ENCODE measurements at places on chromosomes 1 and 21. TPM values are rescaled to one million over a fixed set of nuclear protein-coding genes. Genes with fewer than 3 reads are reported as not detected.
A peak's percentile ranks its signal among the peaks of the same experiment; 100 is the strongest.

DNA sequence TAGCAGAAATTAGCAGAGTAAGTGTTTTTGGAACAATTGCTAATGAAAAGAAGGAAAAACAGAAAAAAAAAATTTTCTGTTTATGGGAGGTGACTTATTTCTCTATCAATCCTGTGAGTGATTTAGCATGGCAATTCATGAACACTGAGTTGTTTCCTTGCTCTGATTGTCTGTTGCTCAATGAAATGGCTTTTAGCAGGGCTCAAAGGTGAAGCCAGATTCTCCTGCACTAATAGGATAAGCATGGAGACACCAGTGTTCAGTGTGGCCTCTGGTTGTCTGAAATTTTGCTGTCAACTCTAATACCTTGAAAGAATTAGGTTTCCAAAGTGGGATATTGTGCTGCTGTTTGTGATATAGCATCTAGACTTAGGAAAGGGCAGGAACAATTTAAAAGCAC lies 15.8 kb downstream of the TRIM45 start:
- no peak for DNase-seq

DPH5 gene
- 32.8 TPM for total RNA-seq

DNA sequence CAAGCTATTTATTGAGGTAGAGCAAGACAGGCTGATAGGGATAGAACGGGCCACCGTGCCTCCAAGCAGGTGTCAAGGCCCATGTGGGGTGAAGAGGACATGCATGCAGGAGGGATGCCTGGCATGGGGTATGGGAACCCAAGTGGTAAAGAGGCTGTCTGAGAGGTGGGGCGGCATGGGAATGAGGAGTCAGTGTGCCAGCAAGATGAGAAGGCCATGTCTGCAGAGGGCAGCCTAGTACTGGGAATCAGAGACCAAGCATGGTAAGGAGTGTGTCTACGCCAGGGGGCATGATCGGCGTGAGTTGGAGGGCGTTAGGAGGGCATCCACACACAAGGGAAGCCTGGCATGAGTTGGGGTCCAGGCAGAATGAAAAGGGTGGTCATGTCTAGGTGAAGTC lies 303.7 kb upstream of the PLD5 start:
- peak; percentile 37 for DNase-seq

LCA5L gene
- total RNA-seq = 0.40 TPM

SMCP gene
- not detected for total RNA-seq

DNA sequence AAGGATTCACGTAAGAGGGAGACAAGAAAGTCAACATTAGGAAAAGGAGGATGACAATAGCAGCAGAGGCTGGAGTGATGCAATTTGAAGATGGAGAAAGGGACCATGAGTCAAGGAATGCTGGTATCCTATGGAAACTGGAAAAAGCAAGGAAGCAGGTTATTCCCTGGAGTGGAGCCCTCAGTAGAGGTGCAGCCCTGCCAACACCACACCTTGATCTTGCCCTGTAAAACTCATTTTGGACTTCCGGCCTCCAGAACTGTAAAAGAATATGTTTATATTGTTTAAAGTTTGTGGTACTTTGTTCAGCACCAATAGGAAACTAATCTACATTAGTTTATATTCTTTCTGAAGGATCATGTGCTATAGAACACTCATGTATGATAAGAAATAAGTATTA lies 19.6 kb upstream of the CLDN17 start:
- DNase-seq = no peak

FAM131C gene
- 9.8 TPM for total RNA-seq

PSEN2 gene
- total RNA-seq = 103 TPM

DRAXIN gene
- not detected for total RNA-seq

SIM2 gene
- total RNA-seq = 71.2 TPM

DNA sequence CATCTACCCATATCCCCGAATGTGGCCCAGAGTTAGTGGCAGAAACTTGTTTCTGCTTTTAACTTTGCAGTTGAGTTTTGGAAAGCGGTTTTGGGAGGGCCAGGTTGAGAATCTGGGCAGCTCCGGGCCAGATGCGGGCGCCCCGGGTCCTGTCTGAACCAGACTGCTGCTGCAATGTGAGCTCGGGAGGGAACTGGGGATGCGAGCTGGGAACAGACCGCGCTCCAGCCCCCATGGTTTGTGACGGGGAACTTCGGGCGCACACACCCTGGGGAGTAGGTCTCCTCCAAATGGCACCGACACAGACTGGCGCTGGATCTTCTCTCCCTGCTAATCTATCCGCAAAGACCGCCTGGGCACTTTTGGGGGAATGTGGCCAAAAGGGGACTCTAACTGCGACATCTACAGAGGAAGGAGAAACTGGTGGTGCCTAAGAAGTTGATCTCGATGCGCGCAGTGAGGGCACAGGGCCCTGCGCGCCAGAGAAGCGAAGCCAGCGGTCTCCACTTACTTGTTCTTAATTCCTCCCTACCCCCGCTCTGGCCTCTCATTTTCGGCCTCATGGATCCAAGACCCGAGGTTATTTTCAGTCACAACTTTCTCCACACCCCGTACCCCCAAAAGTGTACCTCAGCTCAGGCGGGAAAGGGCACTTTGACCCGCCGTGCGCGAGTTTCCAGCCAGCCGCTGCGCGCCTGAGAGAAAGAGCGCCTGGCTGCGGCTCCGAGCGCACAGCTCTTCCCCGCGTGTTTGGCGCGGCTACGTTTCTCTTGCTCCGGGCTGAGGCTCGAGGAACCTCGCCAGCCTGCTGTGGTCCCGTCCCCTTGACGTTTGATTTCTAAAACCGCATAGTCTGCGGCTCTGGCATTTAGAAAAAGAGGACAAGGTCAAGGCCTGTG lies 411.0 kb upstream of the ESRRG start:
- DNase-seq = no peak

ECE1 gene
- total RNA-seq = 86.8 TPM

- DNase-seq = no peak
Measured at GRCh38 chr21:42616446-42616845, 37.0 kb upstream of the PDE9A start.

DNA sequence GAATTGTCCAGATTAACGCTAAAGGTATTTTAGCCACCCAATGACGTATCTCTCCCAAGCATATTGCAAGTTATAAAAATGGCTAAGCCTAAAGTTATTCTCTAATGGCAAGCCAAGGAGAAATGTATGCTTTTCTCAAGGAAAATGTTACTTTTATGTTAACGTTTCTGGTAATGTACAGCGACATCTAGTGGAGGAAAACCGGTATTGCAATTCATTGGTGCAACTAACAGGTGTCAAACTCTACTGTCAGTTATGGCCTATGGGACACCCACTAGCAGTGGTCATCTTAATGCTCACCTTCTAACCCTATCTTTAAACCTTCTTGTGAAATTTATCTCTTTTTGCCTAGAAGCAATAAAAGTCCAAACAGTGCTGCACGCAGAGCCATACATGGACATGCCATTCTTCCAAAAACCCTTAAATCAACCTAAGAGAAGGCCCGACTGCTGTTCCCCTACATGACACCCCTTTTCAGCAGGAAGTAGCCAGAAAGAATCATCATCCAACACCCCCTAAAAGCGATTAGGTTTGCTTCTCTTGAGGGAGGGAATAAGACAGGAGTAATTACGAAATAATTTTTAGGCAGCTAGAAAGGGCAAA lies 68.7 kb upstream of the LRIF1 start:
- DNase-seq = peak; percentile 74

DNA sequence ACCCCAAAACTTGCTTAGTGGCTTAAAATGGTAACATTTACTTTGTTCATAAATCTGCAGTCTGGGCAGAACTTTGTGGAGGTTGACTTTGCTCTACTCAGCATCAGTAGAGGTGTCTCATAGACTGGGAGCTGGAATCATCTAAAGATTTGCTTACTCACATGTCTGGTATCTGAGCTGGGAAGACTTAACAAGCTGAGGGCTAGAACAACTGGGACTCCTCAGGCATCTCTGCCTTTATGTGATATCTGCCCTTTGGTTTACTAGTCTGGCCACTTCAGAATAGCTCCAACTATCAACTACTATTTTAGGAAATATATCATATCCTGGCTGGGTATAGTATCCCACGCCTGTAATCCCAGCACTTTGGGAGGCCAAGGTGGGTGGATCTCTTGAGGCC lies 82.5 kb downstream of the C4BPA start:
- DNase-seq = peak; percentile 30

- no peak for DNase-seq
Measured at GRCh38 chr1:146019231-146020057, 2.1 kb downstream of the HJV start.

GRCh38 chr1:30274173-30274970 lies 449.0 kb downstream of the MATN1 start:
- no peak for DNase-seq

GRCh38 chr21:44926331-44927101 lies 5.8 kb upstream of the ITGB2 start:
- peak; percentile 21 for DNase-seq

DVL1 gene
- total RNA-seq = 813 TPM

GRCh38 chr1:54842963-54843362 lies 41.8 kb upstream of the TTC22 start:
- DNase-seq = no peak

- DNase-seq = no peak
Measured at GRCh38 chr1:154557939-154558719, at the start of gene UBE2Q1. UBE2Q1 (minus strand) TSS chr1:154558662; CDS start chr1:154558553, 109 bp downstream.

GJA9 gene
- total RNA-seq = not detected

GUCA2B gene
- total RNA-seq = not detected

- no peak for DNase-seq
Measured at GRCh38 chr1:3918966-3919611, 19.0 kb upstream of the C1orf174 start.

VCAM1 gene
- total RNA-seq = not detected

DNA sequence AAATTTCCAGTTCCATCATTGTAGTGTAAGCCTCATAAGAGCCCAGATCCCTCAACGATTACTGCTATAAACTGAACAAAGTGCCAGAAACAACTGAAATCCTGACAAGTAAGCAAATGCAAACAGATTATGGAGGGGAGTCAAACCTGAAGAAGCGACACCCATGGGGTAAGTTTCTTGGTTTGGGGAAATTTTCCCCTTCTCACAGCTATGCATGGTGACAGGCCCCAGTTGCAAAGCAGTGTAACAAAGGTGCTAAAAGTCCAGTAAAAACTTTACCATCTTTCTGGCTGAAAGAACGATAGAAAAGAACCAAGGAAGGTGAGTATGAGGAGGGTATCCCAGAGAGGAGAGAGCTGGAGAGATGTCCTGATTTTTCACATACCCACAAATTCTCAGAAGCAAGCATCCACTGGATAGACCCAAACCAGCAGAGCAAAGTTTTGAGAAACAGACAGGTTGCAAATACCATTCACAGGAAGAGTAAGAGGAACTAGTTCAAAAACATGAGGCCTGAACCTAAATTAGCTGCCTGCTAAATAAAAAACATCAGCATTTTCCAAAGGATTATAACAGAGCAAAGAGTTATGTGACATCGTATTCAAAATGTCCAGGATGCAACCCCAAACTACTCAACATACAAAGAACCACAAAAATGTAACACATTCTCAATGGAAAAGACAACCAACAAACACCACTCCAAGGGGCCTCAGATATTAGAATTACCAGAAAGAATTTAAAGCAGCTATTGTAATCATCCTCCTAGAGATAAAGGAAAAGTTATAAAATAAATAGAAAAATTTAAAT lies 14.5 kb downstream of the SCYL3 start:
- DNase-seq = no peak

DNA sequence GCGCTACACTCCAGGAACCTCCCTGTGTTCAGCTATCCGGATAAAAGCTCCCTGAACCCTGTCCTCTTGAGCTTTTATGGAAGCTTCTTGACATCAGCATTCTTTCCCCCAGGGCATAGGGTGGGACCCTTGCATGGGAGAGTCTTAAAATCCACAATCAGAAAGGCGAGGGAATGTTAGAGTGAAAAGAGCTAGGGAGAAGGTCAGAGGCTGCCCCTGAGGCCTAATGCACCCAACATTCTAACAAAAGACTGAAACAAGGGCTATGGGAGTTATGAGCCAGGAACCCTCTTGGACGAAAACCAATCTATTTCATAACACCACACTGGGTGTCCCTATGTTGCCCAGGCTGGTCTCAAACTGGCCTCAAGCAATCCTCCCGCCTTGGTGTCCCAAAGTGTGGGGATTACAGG lies 36.7 kb downstream of the NEK2 start:
- DNase-seq = no peak

GRCh38 chr21:16070207-16070651 lies 340.4 kb downstream of the USP25 start:
- peak; percentile 23 for DNase-seq

GRCh38 chr1:47791879-47792608 lies 205.1 kb downstream of the TRABD2B start:
- peak; percentile 60 for DNase-seq

MAB21L3 gene
- total RNA-seq = 2.6 TPM

- no peak for DNase-seq
Measured at GRCh38 chr1:7753641-7754040, 17.5 kb upstream of the VAMP3 start.

DNA sequence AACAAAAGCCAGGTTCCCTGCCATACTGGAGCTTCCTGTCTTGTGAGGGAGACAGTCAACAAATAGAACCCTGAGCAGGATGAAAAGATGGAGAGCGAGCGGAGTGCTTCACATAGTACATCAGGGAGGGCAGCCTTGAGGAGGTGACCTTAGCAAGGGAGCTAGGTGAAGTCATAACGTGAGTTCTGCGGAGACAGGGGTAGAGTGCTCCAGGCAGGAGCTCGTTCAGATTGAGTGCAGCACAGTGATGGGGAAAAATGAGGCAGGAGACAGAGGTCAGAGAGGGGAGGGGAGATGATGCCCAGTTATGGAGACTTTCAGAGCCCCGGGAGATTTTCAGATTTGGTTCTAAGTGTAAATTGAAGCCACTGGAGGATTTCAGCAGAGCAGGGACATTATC lies 15.3 kb upstream of the CLIC6 start:
- no peak for DNase-seq

- peak; percentile 38 for DNase-seq
Measured at GRCh38 chr1:1407636-1408318, 684 bp upstream of the MRPL20 start.

GRCh38 chr1:240244968-240245628 lies 153.4 kb downstream of the FMN2 start:
- no peak for DNase-seq

CFHR2 gene
- total RNA-seq = not detected

ASAP3 gene
- 12.8 TPM for total RNA-seq

GRCh38 chr1:25026304-25026703 lies 96.2 kb upstream of the RUNX3 start:
- no peak for DNase-seq

GRCh38 chr1:15116966-15117365 lies 36.6 kb upstream of the TMEM51 start:
- no peak for DNase-seq

- no peak for DNase-seq
Measured at GRCh38 chr1:111512132-111512889, 8.9 kb upstream of the ADORA3 start.

DNA sequence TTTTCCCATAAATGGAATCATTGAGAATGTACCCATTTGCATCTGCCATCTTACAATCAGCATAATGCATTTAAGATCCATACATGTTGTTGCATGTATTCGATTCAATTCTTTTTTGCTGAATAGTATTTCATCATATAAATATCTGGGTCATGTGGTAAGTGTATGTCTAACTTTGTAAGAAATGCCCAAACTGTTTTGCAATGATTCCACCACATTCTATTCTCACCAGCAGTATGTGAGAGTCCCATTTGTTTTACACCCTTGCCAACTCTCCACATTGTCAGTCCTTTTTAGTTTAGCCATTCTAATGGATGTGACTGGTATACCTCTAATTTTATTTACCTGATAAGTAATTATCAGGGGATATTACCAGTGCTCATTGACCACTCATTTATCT lies 115.8 kb upstream of the PBX1 start:
- DNase-seq = no peak

GRCh38 chr1:113247355-113247754 lies 143.0 kb upstream of the MAGI3 start:
- DNase-seq = peak; percentile 8

Measured in PC-3 (cell line).